ENCODE measurements at places on chromosomes 2 and 18.

DNA sequence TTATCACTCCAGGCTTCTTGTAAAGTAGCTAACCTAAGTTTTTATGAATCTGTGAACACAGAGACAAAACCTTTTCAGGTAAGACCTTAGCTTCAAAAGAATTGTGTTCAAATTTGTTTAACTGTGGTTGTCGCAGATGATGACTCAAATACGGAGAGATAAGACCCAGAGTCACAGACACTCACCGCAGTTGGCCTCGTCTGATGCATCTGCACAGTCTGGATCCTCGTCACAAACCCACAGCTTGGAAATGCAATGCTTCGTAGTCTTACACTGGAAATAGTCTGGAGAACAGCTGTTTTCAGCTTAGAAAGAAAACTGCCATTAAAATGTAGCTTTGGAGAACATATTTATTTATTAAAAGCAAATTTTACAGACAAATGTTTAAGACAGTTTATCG lies 1662.1 kb upstream of the NXPH2 start:
- DNase-seq: no peak

- no peak for DNase-seq
Observed at GRCh38 chr2:551621-552020, 125.6 kb downstream of the TMEM18 start.

- no peak for DNase-seq
Observed at GRCh38 chr2:133833746-133834145, 265.5 kb upstream of the NCKAP5 start.

DNA sequence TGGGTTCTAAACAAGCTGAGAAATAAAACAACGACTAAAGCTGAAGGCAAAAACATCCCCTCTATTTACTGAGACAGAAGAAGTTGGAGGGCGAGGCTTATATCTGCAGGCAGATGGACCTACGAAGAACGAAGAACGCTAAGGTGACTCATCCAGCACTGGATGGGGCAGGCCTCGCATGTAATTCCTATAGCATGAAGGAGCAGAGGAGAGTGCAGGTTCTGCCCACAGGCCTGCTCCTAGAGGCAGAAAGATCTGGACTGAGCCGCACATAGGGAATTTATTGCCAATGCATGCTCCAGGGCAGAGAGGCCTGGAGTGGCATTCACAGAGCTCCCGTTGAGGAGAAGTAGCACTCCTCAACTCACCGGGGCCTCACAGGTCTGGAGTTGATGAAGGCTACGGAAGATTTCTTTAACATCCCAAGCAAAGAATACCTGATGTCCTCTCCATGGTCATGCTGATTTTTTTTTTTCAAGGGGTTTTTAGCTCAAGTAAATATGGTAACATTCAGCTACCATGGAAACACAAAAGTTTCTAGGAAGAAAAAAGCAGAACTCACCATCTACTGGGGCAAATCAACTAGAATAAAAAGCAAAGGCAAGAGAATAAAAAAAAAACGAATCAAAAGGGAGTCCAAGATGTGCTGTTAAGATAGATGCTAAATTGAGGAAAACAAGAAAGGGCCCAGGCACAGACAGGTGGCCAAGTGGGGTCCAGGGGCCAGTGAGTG lies 10.4 kb upstream of the METTL21A start:
- DNase-seq: no peak

GRCh38 chr2:217151509-217152206 lies 291.8 kb upstream of the TNP1 start:
- DNase-seq: no peak

DNA sequence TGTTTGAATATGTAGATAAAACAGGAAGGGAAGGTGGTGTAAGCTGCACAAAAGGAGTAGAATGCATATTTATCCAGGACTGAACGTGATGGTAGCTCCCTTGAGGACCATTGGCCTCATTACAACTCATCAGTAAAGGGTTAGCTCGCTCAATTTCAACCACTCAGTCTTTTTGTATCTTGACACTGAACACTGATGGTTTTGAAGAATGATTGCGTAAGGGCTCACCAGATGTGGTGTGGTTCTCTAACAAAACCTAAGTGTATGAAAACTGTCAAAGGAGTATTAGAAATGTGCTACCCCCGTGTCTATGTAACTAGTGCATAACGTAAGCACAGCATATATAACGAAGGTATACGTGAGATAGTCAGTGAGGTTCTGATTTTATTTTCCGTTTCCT lies 272.4 kb upstream of the THSD7B start:
- no peak for DNase-seq

DNA sequence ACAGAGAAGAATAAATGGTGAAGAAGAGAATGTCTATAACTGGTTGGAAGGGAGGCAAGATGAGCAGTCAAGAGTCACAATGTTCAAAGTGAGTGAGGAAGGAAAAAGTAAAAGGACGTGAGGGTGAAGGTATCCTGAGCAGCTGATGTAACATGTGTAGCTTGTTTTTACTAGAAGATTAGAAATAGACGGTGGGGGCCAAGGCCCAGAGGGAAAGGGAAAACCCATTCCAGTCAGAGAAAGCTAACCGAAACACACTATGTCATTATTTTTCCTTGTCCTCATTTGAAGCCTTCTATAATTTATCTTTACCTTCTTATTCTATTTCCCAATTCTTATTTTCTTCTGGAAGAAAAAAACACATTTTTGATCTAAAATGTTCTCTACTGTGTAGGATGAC lies 176.6 kb downstream of the THADA start:
- no peak for DNase-seq

GRCh38 chr2:70932631-70933230 lies 3.0 kb upstream of the ATP6V1B1 start:
- no peak for DNase-seq

DNA sequence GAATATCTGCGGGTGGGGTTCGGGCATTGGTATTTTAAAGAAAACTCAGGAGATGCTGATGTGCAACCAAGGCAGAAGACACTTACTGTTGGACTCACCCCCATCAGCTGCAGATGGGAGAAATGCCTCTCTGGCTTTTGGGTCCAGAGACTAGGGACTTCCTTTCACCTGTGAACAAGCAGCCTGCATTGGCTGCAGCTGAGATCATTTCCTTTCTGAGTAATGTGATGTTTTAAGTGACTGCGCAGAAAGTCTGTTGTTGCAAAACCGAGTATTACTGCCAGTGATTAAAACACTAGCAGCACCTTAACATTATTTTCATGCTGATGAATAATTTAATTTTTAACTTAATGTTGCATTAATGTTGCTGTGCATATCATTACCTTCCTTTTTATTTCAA lies 143.0 kb downstream of the TSN start:
- no peak for DNase-seq

DNA sequence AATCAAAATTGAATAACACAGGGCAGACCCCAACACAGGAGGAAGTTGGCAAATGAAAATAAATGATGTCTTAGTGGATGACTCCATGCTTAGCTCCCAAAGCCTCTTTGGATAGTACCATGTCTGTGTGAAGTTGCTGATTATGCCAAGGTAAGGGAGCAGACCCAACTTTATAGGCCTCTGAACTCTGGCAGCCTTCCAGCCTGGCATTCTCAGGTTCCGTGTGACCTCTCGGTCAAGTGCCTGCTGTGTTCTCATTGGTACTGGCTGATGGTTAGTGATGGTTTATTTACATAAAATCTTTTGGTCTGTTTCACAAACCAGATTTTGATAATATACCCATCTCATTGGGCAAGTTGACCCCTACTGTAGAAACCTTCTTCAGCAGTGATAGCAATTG lies 112.2 kb upstream of the TTC39C start:
- DNase-seq: no peak

DNA sequence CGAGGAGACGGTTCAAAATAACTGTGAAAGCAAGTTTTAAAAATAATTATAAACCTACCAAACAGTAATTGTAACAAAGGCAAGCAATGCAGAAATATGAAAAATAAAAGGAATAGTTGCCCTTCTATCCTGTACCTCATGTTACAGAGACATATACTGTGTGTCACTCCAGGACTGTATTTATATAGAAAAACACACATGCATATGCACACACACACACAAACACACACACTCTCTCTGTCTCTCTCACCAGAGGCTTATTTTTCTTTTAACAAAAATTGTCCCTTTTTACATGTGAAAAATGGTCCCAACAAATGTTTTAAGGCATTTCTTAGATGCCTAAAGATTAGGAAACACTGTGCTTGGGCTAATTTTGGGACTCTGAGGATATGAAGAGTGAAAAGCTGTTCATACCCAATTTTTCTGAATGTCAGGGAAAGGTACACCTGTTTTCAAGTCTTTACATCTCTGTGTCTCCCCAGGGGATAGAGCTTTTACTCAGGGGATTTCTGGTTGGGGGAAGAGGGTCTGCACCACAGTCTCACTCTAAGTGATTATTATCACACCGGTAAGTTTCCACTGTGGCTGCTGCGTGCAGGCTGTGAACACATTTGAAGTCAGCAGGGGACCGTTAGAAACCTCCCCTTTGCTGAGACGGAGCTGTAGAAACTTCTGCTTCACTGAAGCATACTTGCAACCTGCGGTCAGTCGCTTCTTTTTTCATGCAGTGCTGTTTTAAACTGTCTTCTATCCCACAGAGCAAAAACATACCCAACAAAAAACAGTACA lies 51.4 kb upstream of the SPAG16 start:
- no peak for DNase-seq

DNA sequence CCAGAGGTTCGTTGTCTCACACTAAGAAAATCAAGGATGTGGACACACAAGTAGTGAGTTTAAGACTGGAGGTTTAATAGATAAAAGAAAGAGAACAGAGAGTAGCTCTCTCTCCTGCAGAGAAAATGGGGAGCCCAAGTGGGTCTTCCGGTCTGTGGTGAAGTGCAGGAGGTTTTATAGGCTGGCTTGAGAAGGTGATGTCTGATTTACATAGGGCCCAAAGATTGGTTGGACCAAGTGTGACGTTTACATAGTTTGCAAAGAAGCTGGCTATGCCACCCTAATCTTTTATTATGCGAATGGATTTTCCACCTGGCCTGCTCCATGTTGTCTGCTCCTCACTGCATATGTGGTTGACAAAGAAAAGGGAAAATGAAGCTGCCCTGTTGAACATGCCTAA lies 430.4 kb upstream of the TRIB2 start:
- no peak for DNase-seq

- DNase-seq: no peak
Observed at GRCh38 chr2:143289025-143289424, 159.8 kb downstream of the ARHGAP15 start.

DNA sequence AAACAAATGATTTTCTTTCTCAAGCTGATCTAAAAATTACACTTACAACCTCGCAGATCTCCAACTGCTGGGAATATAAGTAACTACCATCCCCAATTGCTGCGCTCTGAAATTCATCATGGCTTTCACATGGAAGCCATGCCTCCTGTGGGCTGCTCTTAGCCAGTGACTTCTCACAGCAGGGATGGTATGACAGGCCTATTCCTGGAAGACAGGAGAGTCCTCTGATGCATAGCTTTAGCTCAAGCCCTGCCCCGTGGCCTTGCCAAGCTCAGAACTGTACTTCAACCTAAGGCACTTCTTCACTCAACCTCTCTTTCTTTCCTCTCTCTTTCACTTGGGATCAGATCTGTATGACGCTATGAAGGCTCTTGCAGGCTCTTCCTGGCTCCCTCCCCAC lies 12.6 kb upstream of the ELAC1 start:
- no peak for DNase-seq

DNA sequence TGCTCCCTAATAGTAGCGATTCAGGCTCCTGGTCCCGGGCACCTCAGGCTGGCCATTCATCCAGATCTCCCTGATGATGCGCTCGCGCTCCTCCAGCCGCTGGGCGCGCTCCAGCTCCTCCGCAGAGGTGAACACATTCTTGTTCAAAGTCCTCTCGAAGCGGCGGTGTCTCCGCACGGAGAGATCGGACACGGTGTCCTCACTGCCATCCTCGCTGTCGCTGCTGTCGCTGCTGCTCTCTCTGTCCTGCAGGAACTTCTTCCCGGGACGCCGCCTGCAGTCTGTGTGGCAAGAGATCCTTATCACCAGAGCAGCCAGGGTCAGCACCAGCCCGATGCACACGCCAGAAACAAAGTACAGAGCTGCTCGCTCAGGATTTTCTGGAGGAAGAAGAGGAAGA lies 67.5 kb downstream of the EVA1A start:
- no peak for DNase-seq

- DNase-seq: no peak
Observed at GRCh38 chr18:34767601-34768027, 57.5 kb downstream of the DTNA start.

GRCh38 chr2:180980943-180981911 lies 822 bp downstream of the UBE2E3 start:
- no peak for DNase-seq

DNA sequence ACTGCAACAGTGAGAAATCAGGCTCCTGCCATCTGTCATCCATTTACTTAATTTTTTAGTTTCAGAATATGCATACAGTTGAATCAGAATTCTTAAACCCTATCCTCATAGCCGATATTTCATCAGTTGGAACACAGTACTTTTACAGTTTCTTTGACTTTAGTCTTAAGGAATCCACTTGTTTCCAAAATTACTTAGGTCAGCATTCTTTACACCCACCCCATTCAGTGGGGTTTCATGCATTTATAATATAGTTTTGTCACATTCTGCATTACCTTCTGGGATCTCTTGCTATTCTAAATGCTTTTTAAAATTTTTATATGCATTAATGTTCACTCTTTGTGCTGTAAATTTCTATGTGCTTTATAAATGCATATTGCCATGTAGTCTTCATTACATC lies 400.4 kb upstream of the LRRTM4 start:
- DNase-seq: no peak

GRCh38 chr2:240520130-240520973 lies 37.4 kb downstream of the ANKMY1 start:
- DNase-seq: no peak

DNA sequence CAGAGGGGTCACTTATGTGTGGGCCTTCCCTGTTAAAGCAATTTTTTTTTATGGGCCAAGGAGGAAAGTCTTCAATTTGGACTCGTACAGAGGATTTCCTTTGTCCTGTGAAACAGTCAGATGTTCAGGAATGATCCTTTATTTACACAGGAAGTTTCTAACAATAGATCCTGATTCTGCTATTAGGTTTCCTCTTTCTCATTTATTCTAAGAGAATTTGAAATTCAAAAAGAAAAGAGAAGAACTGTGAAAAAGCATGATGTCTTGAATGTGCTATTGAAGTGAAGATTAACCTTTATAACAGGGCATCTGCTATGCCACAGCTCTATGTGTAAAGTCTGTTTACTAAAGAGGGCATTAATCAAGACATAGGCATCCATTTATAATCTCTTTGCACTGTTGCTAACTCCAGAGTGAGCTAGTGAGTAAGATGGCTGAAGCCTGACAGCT lies 105.3 kb upstream of the FAM98A start:
- no peak for DNase-seq

DNA sequence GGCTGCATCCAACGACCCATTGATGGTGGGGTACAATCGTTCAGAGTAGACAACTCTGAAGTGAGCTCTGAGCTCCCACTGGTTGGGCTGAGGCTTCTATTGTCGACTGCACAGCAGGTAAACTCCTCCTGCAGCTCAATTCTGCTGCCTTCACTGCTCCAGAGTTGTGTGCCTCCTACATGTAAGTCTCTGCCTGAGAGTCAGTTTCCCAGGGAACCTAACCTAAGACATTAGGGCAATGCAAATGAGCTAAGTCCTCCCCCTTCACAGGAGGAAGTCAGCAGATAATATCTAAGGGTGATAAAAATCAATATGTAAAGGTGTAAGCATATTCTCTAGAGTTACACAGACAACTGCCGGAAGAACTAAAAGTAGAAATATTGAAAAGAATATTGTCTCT lies 22.5 kb upstream of the ACYP2 start:
- no peak for DNase-seq

Data from activated T-helper 9 cell treated with anti-CD3 and anti-CD28 coated beads, Interleukin-2, amount 50 U/mL, for 16 hours (primary cell).